ENCODE measurements at places on chromosomes 3 and 15.
A peak's percentile ranks its signal among the peaks of the same experiment; 100 is the strongest.

DNA sequence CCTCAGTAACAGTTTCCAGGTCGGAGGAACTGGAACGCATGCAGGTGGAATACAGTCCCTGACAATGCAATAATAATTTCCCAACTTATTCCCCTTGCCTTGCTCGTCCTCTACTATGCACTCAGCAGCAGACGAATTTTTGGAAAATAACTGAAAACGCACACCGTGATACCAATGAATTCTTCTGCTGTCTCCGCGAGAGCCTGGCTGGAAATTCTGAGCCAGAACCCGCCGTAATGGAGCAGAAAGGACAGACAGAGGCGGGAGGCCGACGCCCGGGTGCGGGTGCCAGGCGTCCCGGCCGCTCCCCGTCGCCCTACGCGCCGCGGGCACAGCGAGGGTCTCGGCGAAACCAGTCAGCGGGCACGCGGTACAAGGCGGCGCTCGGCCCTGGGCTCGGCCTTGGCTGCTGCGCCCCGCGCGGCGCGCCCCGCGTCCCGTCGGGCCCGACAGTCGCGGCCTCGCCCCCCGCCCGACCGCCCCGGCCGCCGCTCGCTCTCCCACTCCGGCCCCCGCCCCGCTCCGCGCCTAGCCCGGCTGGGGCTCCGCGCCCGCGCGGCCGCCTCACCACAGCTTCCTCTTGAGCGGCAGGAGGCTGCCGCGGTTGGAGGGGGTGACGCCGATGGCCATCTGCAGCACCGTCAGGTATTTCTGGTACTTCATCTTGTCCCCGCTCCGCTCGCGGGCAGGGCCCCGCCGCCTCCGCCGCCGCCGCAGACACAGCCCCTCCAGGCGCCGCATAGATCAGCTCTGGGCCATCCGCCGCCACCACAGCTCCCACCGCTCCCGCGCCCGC lies 114.5 kb upstream of the GOLGA8J start:
- DNase-seq, result no peak

DNA sequence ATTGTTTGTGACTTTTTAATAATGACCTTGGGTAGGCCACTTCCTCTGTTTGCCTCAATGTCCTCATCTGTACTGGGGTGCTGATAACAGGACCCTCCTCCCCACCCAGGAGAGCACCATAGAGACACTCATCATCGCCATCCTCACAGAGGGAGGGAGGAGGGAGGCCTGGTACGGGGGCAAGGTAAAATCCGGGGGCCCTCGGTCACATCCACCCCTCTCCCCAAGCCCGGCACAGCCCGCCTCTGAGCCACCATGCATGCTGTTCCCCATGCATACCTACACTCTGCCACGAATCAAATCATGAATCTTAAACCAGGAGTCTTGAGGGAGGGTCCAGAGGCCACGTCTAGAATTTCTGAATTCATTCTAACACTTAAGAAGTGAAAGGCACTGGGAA lies 74.9 kb upstream of the IQSEC1 start:
- peak; percentile 28 for DNase-seq

DNA sequence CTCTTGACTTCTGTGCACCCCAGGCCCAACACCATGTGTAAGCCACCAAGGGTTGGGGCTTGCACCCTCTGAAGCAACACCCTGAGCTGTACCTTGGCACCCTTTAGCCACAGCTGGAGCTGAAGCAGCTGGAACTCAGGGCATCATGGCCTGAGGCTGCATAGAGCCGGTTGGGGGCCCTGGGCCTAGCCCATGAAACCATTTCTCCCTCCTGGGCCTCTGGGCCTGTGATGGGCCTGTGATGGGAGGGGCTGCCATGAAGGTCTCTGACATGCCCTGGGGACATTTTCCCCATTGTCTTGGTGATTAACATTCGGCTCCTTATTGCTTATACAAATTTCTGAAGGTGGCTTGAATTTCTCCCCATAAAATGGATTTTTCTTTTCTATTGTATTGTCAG lies 22.4 kb upstream of the ADAMTSL3 start:
- DNase-seq, result no peak

DNA sequence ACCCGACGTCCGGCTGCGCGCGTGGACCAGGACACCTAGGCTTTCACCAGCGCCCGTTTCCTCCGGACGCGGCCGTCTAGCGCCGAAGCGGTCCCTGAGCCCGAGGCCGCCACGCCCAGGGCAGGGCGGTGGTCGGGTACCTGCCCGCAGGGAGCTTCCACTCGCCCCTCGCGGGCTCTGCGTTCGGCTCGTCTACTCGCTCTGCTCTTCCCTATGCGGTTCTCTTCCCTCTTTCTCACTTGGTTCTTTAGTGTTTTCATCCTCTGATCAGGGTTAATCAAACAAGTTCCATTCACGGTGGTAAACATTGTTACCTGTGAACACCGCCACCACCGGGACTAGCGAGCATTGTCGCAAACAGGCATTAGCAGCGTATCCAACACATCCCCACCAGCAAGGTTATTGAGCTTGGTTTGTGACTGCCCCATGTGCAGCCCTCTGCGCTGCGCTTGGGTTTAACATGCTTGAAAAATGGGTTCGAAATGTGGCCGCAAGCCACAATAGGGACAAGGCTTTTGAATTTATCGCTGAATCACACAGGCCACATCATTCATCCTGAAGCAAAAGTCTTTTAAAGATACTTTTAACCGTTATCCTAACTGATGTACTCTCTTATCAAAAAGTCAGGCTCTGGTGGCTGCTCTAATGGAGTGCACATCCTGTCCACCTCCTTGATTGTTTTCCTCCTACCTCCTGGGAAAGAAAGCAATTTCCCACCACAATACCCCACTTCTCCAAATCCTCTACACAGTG lies 843 bp upstream of the CD47 start:
- DNase-seq, result no peak

GRCh38 chr3:77072232-77072631 lies 32.3 kb downstream of the ROBO2 start:
- DNase-seq, result no peak

Data from mesenteric fat pad (tissue), 1 donor.